ENCODE measurements at places on chromosomes 5 and 9.

DNA sequence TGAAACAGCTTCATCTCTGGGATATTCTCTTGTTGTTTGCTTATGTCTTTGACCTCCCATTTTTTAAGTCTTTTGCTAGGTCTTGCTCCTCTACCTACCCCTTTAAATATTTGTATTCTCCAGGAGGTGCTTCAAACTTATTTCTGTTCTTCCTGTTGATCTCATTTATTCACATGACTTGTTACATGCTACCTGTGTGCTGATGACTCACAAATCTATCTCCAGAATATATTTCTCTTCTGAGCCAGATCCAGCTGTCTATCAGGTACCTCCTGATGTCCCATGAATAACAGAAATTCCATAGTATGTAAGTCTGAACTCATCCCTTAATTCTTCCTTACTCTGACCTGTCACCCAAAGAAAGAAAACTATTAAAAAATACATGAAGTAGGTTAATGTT, 11.0 kb downstream of the NIPBL start:
- no peak for DNase-seq

DNA sequence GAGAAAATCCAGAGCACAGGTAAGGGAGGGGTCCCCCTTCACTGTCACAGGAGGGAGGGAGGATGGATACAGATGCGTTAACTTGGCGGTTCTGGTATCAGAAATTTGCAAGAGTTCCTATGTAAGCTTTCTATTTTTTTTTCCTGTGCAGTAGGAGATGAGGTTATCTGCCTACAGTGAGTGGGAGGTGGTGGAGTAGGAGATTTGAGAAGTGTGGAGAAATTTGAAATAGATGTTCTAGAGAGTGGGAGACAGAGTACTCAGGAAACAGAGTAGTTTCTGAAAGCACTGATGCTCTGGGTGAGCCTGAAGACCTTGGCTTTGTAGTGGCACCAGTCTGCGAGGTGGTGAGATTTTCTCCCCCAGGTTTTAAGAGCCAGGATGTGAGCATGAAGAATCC, 271.4 kb downstream of the MSX2 start:
- DNase-seq: no peak

DNA sequence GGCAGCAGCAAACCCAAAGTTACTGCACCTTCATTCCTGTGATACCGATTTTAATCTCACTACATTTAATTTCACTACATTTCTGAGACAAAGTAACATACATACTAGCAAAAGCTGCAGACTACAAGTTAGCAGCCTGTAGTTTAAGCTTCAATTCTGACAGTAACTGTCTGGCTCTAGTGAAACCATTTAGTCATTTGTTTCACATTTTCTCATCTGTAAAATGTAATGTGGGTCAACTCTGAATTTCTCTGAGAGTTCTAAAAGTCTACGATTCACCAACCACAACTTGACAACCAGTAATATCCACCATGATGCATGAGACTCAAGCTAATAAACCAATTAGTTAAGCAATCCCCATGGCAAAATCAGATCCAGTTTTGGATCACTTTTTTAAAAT, 408.9 kb downstream of the PDE4D start:
- no peak for DNase-seq

GRCh38 chr5:76380346-76381066, 22.6 kb upstream of the IQGAP2 start:
- no peak for DNase-seq

GRCh38 chr9:21608200-21608599, 126.1 kb upstream of the IFNE start:
- DNase-seq: no peak

- DNase-seq: no peak
These were observed 29.0 kb downstream of the TXNDC8 start for GRCh38 chr9:110308633-110309038.

- no peak for DNase-seq
These were observed 61.7 kb upstream of the TAF11L2 start for GRCh38 chr5:17436350-17436749.
